Stimulated activated CD4-positive, alpha-beta T cell treated with anti-CD3 and anti-CD28 coated beads, Interleukin-12 subunit alpha, Interleukin-12 subunit beta, amount 100 ng/mL, for 48 hours (primary cell): ENCODE measurements at places on chromosomes 12 and 14.

- no peak for DNase-seq
Measured at GRCh38 chr12:47840571-47840970, 20.9 kb upstream of the HDAC7 start.

DNA sequence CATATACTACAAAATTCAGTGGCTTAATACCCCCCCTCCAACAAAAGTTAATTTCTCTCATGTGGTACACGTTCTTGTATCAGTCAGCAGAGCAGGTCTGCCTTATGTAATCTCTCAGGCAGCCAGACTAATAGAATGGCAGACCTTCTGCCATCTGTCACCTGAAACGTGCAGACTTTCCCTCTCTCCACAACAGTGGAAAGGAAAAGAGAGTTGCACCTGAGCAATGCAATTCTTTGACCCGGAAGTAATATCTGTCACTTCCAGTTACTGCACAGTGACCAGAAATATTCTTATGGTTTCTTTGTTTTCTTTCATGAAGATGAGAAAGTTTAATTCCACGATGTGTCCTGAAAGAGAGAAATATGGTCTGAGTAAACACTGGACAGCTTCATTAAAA lies 14.4 kb downstream of the KERA start:
- no peak for DNase-seq

DNA sequence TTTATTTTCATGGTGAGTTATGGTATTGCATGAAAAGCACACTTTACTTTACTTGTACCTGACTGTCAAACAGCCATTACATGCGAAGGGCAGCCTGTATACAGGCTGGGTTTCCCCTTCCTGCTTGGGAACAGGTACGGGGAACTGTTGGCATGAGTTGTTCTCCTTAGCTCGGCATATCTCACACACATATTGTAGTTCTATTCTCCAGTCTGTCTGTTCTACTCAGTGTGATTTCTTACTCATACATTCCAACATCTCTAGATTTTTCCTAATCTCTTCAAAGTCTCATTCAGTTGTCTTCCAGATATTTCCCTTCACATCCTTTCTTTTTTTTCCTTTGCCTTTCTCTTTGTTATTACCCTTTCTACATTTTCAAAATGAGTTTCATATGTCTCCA lies 83.9 kb downstream of the HMGA2 start:
- no peak for DNase-seq

DNA sequence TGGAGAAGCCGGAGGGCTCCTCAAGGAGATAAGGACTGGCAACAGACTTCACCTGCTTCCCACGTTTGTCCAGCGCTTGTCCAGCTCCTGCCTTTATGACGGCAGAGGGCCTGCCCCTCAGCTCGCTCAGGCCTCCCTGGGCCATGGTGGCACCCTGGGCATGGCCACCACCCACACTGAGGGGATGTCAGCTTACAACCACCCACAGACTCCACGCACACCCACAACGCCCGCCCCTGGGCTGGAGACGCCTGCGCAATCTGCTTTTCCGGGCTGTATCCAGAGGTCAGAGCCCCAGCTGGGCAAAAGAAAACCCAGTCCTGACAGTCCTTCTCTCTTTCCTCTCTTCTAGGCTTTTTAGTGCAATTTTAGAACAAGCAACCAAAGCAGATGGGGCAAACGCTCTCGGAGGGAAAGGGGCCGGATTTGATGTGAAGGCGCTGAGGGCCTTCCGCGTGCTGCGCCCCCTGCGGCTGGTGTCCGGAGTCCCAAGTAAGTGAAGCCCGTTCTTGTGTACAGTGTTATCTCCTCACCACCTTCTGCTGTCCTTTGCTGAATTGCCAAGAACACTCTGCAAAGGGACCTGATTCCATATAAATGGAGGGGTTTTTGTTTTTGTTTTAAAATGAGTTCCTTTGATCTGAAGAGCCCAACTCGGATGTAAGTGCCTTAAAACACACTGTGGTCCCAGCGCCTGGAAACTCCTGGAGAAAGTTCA lies 337.4 kb upstream of the FKBP4 start:
- no peak for DNase-seq

- DNase-seq = no peak
Measured at GRCh38 chr12:105658389-105658788, 327.9 kb downstream of the C12orf75 start.

DNA sequence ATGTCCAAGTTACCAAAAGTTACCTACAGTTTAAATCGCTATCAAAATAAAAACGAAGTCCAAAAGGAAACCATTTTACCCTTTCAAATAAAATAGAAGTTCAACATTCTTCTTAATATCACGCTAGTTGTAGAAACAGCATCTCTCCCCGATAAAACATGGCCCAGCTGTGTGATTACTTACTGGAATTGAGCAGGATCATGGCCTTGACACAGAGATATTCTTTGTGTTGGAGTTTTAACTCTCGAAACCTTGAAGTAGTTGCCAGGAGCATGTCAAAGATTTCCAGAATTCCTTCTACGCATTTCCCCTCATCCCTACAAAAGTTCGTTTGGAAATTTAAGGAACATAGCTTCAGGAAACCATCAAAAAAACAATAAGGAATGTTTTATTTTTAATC lies 44.8 kb downstream of the ESR2 start:
- no peak for DNase-seq

DNA sequence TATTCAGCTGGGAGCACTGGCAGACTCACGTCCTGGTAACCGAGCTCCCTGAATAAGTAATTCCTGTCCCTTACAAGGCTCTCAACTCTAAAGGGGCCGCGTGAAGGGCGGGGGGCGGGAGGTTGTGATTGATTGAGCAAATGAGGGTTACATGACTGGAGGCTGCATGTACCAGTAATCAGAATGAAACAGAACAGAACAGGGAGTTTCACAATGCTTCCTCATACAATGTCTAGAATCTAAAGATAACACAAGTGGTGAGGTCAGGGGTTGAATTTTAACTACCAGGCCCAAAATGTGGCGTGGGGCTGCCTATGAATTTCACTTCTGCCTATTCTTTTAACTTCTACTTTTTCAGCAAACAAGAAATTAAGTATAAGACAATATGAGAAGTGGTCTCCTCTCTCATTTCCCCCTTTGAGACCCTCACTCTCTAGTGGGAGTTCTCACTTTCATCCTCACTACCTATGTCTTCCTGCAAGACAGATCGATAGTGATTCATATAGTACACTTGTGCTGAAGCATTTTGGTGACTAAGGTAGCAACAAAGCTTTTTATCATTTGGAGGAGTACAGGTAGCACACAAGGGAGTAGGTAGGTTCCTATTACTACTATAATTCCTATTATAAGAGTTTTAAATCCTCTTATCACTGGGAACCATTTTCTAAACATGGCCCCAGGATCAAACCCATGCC lies 239.8 kb downstream of the KTN1 start:
- DNase-seq = no peak

GRCh38 chr14:68807148-68807600 lies 14.3 kb upstream of the ZFP36L1 start:
- DNase-seq = no peak
